Glutamatergic neuron (in vitro differentiated cells): ENCODE measurements at places on chromosomes 11 and 22. TPM values are rescaled to one million over a fixed set of nuclear protein-coding genes. Genes with fewer than 3 reads are reported as not detected.
A peak's percentile ranks its signal among the peaks of the same experiment; 100 is the strongest.

DNA sequence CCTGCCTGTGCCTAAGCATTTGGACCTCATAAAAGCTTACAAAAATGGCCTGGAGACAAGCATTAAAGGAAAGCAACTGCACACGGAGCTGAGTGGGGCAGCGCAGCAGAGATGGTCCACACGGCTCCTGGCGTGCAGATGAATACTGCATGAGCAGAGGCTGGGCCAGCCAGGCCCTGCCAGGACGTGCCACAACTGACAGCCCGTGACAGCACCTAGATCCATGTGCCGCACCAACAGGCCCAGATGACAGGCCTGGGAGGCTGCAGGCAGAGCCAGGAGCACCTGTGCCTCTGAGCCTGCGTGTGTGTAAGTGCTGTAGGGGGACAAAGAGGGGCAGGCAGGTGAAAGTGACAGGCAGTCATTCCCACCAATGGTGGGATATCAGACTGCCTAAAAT is 33.4 kb downstream of the MICAL3 start:
- no peak overlapping the region for H3K27ac ChIP-seq
- no peak for DNase-seq
- no peaks in the 10 kb centered on the region for H3K36me3 ChIP-seq

- H3K4me1 ChIP-seq, result peaks cover 3% of the 10 kb centered on the region
- H3K27ac ChIP-seq, result no peak overlapping the region
- no peaks in the 10 kb centered on the region for H3K36me3 ChIP-seq
- no peak for DNase-seq
- H3K4me3 ChIP-seq, result no peak overlapping the region
- H3K27me3 ChIP-seq, result peaks cover 11% of the 10 kb centered on the region
Measured at GRCh38 chr11:2365571-2366210, 11.4 kb upstream of the CD81 start.

DNA sequence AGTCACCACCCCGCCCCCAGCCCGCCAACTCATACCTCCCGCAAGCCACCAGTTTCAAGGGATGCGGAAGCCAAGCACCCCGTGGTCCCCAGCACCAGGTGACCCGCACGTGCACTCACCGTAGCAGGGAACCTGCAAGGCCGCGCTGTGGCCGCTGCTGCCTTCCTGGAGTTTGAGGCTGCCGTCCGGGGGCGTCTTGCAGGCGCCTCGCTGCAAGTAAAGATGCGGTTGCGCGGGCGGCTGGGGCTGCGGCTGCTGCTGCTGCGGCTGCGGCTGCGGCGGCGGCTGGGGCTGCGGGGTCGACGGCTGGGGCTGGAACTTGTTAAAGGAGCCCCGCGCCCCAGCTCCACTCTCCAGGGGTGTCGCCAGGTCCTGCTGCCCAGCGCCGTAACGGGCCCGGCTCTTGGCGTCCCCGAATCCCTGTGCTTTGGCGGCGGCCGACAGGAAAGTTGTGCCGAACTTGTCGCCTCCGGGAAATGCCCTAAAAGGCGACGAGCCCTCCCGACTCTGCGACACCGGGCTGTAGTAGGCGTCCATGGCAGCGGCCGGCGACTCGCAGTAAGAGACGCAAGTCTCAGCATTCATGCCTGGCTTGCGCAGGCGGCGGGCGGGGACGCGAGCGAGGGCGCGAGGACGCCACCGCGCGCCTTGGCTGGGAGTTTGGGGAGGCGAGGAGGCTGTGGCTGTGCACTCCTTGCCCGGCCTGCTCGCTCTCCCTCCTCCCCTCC is at the start of gene ALX4:
Gene ALX4, minus strand, starts transcription at position 662 of the 728 bp plus-strand sequence. Its CDS starts 77 bp downstream, at position 585.
- H3K27me3 ChIP-seq, result peaks cover 52% of the 10 kb centered on the region
- H3K27ac ChIP-seq, result no peak within 1 kb of the TSS
- peak; percentile 59 for DNase-seq
- peaks cover 6% of the 10 kb centered on the region for H3K4me1 ChIP-seq
- peak within 1 kb of the TSS; percentile 55 for H3K4me3 ChIP-seq

GRCh38 chr22:41334215-41334614 is 32.9 kb downstream of the ZC3H7B start:
- H3K4me1 ChIP-seq, result no peaks in the 10 kb centered on the region
- H3K27ac ChIP-seq, result no peak overlapping the region
- peaks cover 5% of the 10 kb centered on the region for H3K27me3 ChIP-seq
- no peaks in the 10 kb centered on the region for H3K36me3 ChIP-seq
- DNase-seq, result no peak
- H3K4me3 ChIP-seq, result no peak overlapping the region

GRCh38 chr22:24076091-24076867 is 65.2 kb downstream of the CABIN1 start:
- DNase-seq, result peak; percentile 33
- peak overlapping the region; percentile 64 for H3K27ac ChIP-seq
- H3K27me3 ChIP-seq, result peaks cover 2% of the 10 kb centered on the region
- peaks cover 18% of the 10 kb centered on the region for H3K36me3 ChIP-seq

GRCh38 chr11:122105044-122105758 is 10.8 kb downstream of the BLID start:
- no peak for DNase-seq
- H3K4me1 ChIP-seq, result peaks cover 2% of the 10 kb centered on the region
- H3K4me3 ChIP-seq, result no peak overlapping the region
- no peaks in the 10 kb centered on the region for H3K27me3 ChIP-seq

DNA sequence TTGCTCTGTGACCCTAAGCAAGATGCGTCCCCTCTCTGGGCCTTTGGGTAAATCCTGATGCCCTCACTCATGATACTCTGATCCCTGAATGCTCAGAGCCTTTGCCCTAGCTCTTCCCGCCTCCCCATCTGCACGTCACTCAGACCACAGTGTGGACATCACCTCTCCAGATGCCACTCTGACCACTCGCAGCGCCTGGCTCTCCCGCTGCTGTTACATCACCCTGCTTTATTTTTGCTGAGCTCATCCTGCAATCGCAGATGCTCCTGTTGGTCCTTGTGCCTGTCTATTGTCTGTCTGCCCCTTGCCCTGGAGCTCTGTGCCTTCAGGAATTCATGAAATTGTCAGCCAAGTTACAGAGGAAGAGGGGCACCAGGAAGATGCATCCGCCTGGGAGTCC is 5.5 kb downstream of the OSM start:
- H3K4me3 ChIP-seq, result no peak overlapping the region
- peaks cover 8% of the 10 kb centered on the region for H3K27me3 ChIP-seq
- H3K4me1 ChIP-seq, result peaks cover 4% of the 10 kb centered on the region
- H3K27ac ChIP-seq, result no peak overlapping the region
- no peak for DNase-seq

- H3K36me3 ChIP-seq, result no peaks in the 10 kb centered on the region
- H3K4me3 ChIP-seq, result no peak overlapping the region
- H3K27ac ChIP-seq, result no peak overlapping the region
- H3K4me1 ChIP-seq, result no peaks in the 10 kb centered on the region
- no peaks in the 10 kb centered on the region for H3K27me3 ChIP-seq
- no peak for DNase-seq
Measured at GRCh38 chr11:126645186-126645585, 289.7 kb downstream of the ST3GAL4 start.

- H3K4me3 ChIP-seq, result no peak overlapping the region
- no peaks in the 10 kb centered on the region for H3K27me3 ChIP-seq
- peaks cover 13% of the 10 kb centered on the region for H3K4me1 ChIP-seq
- no peaks in the 10 kb centered on the region for H3K36me3 ChIP-seq
- no peak for DNase-seq
- peak overlapping the region; percentile 24 for H3K27ac ChIP-seq
Measured at GRCh38 chr22:40491990-40492631, 121.7 kb downstream of the SGSM3 start.

DNA sequence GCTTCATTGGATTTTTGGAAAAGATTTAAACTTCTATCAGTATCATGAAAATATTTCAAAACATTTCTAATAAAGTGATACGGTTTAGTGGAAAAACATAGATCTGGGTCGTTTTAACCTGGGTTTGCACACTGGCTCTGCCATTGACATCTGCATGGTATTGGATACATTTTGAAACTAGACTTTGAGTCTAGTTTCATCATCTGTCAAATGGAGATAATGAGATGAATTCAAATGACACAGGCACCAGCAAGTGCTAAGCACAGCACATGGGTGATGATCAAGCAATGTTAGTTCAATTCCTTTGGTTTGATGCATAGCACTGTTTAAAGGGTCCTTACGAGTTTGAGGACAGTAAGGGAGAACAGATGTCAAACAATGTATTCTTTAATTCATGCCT is 819.0 kb upstream of the CCDC90B start:
- H3K4me3 ChIP-seq, result no peak overlapping the region
- H3K4me1 ChIP-seq, result peaks cover 24% of the 10 kb centered on the region
- DNase-seq, result no peak

- H3K27me3 ChIP-seq, result peaks cover 3% of the 10 kb centered on the region
- no peaks in the 10 kb centered on the region for H3K4me1 ChIP-seq
- H3K4me3 ChIP-seq, result no peak overlapping the region
- DNase-seq, result no peak
- peaks cover 15% of the 10 kb centered on the region for H3K36me3 ChIP-seq
- H3K27ac ChIP-seq, result no peak overlapping the region
Measured at GRCh38 chr22:44473580-44473979, 24.5 kb downstream of the RTL6 start.

- H3K27me3 ChIP-seq, result no peaks in the 10 kb centered on the region
- no peaks in the 10 kb centered on the region for H3K36me3 ChIP-seq
- no peak for DNase-seq
- H3K4me3 ChIP-seq, result no peak overlapping the region
- peaks cover 22% of the 10 kb centered on the region for H3K4me1 ChIP-seq
Measured at GRCh38 chr11:70404244-70404643, 5.9 kb downstream of the CTTN start.

GRCh38 chr11:108351468-108351867 is 115.9 kb downstream of the C11orf65 start:
- no peaks in the 10 kb centered on the region for H3K4me1 ChIP-seq
- H3K27ac ChIP-seq, result no peak overlapping the region
- H3K36me3 ChIP-seq, result peaks cover 5% of the 10 kb centered on the region
- no peak for DNase-seq
- H3K4me3 ChIP-seq, result no peak overlapping the region

DNA sequence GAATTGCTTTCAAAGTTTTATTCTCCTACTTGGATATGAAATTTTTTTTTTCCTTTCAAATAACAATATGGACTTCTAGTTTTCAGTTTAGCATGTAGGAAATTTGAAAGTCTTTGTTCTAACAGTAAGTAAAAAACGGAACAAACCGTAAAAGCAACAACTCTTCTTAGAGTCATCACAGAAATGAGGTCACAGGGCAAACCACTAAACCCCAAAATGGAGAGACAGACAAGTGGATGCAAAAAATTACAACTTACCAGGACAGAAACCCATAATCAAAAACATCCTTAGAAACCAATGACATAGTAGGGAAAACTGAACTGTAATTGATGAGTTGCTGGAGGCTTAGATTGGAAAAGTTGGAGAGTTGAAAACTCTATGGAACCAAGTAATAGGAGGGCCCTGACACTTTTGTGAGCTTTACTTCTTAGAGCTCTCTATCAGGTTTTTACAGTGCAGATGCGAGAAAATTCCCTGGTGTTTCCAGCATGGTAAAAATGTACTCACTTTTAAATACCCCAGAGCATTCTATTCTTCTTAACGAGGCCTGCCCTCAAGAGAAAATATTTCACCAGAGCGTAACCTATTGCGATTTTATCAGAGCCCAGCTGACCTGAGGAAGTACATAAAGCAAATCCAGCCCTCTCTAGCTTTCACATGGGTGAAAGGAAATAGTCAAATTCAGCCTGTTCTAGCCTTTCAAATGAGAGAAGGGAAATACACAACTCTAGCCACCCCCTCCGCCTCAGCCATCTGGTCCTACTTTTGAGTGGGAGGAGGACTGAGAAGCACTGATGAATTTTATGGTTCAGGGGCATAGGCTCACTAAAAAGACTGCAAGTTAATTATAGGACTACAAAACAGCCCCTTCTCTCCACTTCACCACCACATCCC is 39.1 kb downstream of the CASP12 start:
- no peaks in the 10 kb centered on the region for H3K36me3 ChIP-seq
- no peak overlapping the region for H3K4me3 ChIP-seq
- H3K27ac ChIP-seq, result peak overlapping the region; percentile 67
- peaks cover 16% of the 10 kb centered on the region for H3K4me1 ChIP-seq
- no peak for DNase-seq
- H3K27me3 ChIP-seq, result no peaks in the 10 kb centered on the region

- no peak overlapping the region for H3K27ac ChIP-seq
- H3K36me3 ChIP-seq, result no peaks in the 10 kb centered on the region
- H3K27me3 ChIP-seq, result peaks cover 4% of the 10 kb centered on the region
Measured at GRCh38 chr11:116733043-116733755, 39.6 kb downstream of the BUD13 start.

DNA sequence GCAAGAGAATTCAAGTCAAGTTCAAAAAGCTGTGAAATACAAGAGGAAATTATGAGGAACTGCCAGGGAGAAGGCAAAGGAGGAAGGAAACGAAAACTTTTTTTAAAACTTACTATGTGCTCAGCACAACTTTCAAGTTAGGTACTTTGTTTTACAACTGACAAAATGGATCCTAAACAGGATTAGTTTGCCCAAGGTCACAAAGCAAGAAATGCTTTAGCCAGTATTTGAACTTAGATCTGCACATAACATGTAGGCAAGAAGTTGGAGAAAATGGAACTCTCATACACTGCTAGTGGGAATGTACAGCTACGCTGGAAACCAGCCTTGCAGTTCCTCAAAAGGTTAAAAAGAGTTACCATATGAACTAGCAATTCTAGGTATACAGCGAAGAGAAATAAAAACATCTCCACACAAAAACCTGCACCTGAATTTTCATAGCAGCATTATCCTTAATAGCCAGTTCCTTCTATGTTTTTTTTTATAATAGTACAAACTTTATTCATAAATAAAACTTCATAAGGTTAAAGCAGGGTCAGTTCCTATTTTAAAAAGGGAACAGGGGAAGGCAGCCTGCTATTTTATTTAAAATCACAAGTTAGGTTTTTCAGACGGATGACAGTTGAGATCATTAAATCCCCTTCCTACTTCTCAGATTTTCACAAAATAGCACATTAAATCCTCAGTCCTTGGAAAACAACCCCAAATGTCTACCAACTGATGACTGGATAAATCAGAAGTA is 19.2 kb downstream of the DDX6 start:
- no peak overlapping the region for H3K4me3 ChIP-seq
- H3K36me3 ChIP-seq, result no peaks in the 10 kb centered on the region
- H3K27ac ChIP-seq, result no peak overlapping the region
- H3K4me1 ChIP-seq, result peaks cover 4% of the 10 kb centered on the region
- no peak for DNase-seq

Gene CHADL
- total RNA-seq, result 0.27 TPM

Gene OR5M11
- total RNA-seq, result not detected

Gene ZBTB44
- 23.3 TPM for total RNA-seq

Gene LINC01488
- not detected for total RNA-seq

Gene C11orf52
- not detected for total RNA-seq

Gene OR56A1
- total RNA-seq, result 0.15 TPM

Gene ZNF215
- 7.0 TPM for total RNA-seq

Gene SPDYC
- not detected for total RNA-seq

Gene OR5J2
- total RNA-seq, result not detected

Gene SERHL2
- total RNA-seq, result 4.4 TPM

Gene INPP5J
- total RNA-seq, result 15.4 TPM

Gene MN1
- 0.91 TPM for total RNA-seq
